ENCODE measurements at places on chromosomes 13 and 19.

- DNase-seq: peak; percentile 80
These were observed 1.1 kb upstream of the SWSAP1 start for GRCh38 chr19:11373166-11373884.

- DNase-seq: no peak
These were observed 1063.8 kb downstream of the EFNB2 start for GRCh38 chr13:105471673-105472072.

DNA sequence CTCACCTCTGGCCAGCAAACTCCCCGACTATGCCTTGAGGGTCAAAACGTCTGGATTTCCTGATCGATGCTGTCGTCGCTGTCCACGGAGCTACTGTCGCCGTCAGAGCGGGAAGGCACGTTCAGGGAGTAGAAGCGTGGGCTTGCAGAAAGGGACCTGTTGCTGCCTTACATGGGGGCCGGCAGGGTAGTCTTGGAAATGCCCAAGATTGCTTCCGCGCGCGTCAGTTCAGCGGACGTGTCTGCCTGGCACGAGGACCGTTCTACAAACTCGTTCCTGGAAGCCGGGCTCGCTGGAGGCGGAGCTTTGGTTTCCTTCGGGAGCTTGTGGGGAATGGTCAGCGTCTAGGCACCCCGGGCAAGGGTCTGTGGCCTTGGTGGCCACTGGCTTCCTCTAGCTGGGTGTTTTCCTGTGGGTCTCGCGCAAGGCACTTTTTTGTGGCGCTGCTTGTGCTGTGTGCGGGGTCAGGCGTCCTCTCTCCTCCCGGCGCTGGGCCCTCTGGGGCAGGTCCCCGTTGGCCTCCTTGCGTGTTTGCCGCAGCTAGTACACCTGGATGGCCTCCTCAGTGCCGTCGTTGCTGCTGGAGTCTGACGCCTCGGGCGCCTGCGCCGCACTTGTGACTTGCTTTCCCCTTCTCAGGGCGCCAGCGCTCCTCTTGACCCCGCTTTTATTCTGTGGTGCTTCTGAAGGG is 15.4 kb downstream of the RB1 start:
- DNase-seq: no peak

DNA sequence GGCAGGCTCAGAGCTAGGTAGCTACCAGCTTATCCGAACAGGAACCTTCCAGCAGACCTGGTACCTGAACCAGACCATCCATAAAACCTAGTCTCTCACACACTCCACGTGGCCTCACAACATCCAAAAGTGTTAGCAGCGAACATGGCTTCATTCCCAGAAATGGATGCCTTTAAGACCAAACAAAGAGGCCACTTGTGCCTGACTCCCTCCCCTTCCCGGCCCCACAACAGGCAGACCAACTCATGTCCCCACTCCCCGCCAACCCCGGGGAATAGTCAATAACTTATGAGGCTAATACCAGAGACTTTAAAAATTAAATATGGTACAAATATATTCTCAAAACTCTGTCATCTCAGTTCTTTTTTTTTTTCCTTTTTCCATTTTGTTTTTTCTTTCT is 46.2 kb downstream of the ZNF557 start:
- DNase-seq: no peak

GRCh38 chr13:37241786-37242185 is 136.3 kb upstream of the CSNK1A1L start:
- no peak for DNase-seq

DNA sequence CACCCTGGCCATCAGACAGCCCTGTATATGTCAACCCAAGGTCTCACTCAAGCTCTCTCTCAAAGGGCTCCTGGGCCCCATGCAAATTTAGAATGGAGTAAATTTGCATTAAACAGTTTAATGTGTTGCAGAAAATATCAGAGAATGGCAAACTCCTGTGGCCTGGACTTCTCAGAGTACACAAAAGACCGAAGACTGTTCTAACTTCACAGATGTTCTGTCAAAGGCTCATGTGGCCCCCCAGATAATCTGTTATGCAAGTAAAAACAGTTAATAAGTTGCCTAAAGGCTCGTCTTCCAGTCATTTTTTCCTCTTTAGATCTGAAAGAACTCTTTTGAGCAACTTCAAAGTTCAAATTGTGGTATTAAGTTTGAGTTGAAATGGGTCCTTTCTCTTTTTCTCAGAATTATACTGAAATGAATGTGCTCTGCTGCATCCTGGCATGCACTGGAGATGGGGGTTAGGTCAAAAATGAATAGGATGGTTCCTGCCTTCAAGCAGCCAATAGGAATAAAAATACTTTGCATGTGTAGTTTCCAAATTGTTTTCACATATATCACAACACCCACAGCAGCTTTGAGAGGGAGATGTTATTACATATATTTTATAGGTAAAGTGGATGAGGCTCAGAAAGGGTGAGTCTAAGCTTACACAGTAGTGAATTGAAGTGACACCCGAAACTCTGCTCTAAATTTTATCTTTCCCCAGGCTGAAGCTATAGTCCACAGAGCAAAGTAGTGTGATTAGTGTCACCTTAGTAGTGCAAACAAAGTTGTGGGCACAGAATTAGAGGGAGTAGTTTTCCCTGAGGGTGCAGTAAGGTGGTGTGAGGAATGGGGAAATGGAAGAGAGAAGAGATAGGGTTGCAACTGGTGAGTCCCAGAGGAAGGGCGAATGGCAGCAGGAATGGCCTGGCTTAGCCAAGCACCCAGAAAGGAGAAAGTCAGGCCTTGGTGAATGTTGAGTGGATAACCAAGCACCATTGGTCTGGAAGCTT is 205.0 kb upstream of the RFC3 start:
- DNase-seq: no peak

DNA sequence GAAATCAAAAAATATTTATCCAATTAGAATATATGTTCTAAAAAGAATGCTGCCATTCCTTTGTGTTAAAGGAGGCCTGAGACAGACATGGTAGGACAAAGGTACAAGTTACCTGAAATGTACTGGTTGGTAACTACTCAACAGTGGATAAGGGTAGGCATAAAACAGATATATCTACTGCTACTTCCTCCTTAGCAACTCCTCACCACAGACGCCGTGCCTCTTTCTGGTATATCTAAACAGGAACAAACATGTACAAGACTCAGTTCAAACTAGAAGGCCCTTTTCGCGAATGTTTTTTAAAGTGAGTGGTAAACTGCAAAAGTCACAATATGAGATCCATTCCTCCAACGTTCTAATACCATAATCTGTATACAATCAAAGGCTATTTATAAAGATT is 86.9 kb downstream of the TBC1D4 start:
- DNase-seq: no peak

- DNase-seq: no peak
These were observed 1.4 kb upstream of the MPV17L2 start for GRCh38 chr19:18191640-18192062.

GRCh38 chr13:35343417-35343816 is 133.1 kb downstream of the MAB21L1 start:
- DNase-seq: no peak
